Inflammatory macrophage treated with lipopolysaccharide for 1 hour (primary cell): ENCODE measurements at places on chromosomes 5 and 9.

- DNase-seq, result no peak
These were observed 323.4 kb downstream of the FBXL7 start for GRCh38 chr5:15823398-15823797.

- DNase-seq, result no peak
These were observed 79.3 kb downstream of the STARD4 start for GRCh38 chr5:111432883-111433536.

DNA sequence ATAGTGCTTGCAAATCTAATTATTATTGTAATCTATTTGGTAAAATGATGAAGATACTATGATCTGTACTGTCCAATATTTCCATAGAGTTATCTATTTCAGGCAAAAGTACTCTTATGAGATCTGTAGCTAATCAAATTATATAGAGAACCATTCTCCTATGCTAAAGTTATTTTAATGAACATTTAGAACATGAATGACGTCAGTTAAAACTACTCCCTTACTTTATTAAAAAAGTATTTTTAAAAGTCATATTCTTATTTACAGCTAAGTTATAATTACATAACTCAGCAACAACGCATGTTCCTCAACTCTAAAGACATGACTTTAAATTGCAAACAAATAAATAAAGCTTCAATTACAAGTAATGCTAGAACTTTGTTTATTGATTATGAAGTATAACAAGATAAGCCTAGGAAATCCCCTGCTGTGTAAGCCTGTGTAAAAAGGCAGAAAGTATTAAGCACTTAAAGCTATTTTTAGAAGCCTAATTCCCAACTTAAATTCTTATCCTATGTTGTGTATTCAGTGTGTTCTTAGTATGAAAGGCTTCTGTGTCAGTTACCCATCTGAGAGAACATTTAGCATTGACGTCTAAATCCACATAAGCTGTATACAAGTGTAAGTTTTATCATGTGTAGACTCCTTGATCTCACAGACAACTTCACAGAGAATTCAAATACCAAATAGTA lies 285.7 kb downstream of the HCN1 start:
- no peak for DNase-seq

GRCh38 chr5:117133198-117133597 lies 558.6 kb upstream of the SEMA6A start:
- DNase-seq, result no peak

DNA sequence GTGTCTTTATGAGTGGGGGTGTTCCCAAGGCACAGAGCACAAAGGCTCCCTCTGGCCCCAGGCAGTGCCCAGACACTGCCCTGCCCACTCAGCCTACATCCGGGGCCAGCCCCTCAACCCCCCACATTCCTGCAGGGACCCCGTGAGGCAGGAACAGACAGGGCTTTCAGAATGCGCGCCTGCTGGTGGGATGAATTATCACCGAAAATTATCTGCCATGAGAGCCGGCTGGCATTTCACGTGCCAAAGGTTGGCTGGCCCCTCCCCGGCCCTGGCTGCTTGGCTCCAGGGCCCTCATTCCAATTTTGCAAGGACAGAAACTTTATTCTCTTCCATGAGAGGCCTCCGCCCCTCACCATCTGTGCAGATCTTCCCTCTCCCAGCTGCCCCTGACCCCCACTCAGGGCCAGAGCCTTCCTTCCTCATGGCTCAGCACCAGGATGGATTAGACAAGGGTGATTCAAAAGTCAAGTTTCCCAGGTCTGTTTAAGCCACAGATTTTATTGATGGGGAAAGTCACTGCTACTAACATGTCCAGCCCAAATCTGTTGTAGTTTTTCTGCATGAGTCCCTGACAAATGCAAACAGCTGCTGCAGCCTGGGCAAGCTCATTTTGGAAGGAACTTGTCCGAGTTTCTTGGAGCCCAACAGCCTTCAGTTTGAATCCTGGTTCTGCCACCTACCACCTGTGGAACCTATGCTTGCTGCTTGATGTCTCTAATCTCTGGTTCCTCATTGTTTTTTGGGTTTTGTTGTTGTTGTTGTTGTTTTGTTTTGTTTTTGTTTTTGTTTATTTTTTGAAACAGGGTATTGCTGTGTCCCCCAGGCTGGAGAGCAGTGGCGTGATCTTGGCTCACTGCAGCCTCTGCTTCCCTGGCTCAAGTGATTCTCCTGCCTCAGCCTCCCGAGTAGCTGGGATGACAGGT lies 32.3 kb upstream of the WDR38 start:
- no peak for DNase-seq
